ENCODE measurements at places on chromosomes 6 and 20. TPM values are rescaled to one million over a fixed set of nuclear protein-coding genes. Genes with fewer than 3 reads are reported as not detected.

DNA sequence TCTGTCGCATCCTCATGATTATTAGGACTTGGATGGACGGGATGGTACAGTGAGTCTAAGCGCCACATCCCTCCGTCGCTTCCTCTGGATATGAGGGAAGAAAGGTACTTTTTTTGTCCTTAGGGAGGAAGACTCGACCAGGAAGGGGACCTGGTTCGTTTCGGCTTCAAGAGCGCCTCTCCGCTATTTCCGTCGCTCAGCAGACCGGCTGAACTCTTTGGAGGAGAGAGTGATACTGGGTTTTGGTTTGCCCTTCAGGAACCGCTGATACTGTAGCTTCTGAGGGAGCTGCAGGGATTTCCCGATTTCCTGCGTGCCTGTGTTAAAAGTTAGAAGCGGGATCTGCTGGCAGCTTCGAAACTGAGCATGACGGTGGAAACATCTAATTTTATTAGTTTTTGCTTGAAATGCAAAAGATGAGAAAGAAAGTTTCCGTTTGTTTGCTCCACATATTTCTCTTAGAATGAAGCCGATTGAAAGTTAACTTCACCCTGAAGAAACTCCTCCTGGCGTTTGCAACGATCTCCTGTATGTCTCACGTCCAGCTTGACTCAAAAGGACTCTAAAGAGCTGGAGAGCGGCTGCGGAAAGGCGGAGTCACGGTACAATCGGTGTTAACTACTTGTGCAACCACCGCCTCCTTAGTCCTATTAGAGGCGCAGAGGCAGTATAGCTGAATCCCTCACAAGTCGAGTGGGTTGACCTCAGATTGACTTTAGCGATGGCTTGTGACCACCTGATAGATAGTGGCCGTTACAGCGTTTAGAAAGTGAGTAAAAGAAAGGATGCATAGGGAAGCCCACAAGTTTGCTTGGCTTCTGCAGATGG lies 129.4 kb downstream of the TRIM27 start:
- H3K4me1 ChIP-seq: no peaks in the 10 kb centered on the region
- DNase-seq: no peak
- no peaks in the 10 kb centered on the region for H3K36me3 ChIP-seq
- H3K27me3 ChIP-seq: peaks cover 8% of the 10 kb centered on the region

DNA sequence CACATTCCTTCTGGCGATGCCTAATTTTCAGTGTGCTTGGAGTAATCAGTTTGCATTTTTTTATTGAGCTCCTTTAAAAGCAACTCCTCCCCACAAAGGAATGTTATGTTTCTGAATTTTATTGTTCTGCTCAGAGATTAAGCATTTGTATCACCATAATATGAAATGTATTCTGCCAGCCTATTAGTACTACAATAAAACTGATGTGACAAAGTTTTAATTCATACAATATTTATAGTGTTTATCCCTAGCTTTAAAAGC lies 236.9 kb upstream of the ASCC3 start:
- no peaks in the 10 kb centered on the region for H3K27me3 ChIP-seq
- no peak overlapping the region for H3K4me3 ChIP-seq
- no peak overlapping the region for H3K27ac ChIP-seq

DNA sequence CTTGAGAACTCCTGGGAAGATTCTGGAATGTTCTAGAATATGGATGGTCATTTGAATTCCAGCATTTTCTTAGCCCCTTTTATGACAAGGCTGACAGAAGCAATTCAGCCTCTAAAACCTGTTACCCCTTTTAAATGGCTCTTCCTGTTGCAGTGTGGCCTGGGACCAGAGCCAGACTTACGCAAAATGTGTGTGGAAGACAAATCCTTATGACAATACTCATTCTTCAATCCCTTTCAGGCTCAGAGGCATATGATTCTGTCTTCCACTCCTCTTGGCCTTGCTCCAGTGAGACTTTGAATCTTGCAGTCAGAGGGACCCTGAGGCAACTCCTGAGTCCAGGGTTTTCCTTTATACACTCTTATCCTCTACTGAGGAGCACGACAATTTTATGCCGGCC lies 287.0 kb downstream of the CLIC5 start:
- H3K4me3 ChIP-seq: no peak overlapping the region
- DNase-seq: no peak
- H3K27me3 ChIP-seq: no peaks in the 10 kb centered on the region

GRCh38 chr6:107632381-107633136 lies 142.6 kb downstream of the SOBP start:
- H3K27me3 ChIP-seq: peaks cover 5% of the 10 kb centered on the region
- H3K36me3 ChIP-seq: no peaks in the 10 kb centered on the region
- no peak overlapping the region for H3K4me3 ChIP-seq
- no peak overlapping the region for H3K27ac ChIP-seq
- no peak for DNase-seq

DNA sequence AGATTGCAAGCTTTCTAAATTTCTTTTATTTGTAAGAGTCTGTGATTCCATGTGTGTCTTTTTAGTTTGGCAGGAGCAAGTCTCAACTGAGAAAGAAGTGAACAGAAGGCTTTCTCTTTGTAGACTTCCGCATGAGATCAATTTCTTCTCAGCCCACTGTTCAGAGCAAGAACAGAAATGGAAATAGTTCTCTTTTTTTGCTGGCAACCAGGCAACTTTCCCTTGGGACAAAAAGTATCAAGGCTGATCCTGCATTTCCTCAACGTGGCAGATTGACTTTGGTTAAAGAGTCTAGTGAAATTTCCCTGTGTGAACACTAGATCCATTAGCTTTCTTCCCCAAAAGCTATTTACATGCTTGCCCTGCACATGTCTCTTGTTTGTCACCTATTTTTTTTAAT lies 46.8 kb upstream of the JAG1 start:
- H3K36me3 ChIP-seq: no peaks in the 10 kb centered on the region
- no peaks in the 10 kb centered on the region for H3K27me3 ChIP-seq
- no peaks in the 10 kb centered on the region for H3K4me1 ChIP-seq

DNA sequence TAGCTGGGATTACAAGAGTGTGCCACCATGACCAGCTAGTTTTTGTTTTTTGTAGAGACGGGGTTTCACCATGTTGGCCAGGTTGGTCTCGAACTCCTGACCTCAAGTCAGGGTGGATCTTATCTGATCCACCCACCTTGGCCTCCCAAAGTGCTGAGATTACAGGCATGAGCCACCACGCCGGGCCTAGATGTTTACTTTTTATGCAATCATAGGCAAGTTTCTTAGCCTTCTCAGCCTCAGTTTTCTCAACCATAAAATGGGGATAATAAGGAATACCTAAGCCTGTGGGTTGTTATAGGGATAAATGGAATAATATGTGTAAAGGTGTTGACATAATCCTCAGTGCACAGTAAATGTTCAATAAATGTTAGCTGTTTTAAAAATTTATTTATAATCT lies 9.8 kb downstream of the SPATS1 start:
- H3K27ac ChIP-seq: no peak overlapping the region
- no peak for DNase-seq
- no peaks in the 10 kb centered on the region for H3K27me3 ChIP-seq
- no peak overlapping the region for H3K4me3 ChIP-seq
- H3K36me3 ChIP-seq: no peaks in the 10 kb centered on the region

DNA sequence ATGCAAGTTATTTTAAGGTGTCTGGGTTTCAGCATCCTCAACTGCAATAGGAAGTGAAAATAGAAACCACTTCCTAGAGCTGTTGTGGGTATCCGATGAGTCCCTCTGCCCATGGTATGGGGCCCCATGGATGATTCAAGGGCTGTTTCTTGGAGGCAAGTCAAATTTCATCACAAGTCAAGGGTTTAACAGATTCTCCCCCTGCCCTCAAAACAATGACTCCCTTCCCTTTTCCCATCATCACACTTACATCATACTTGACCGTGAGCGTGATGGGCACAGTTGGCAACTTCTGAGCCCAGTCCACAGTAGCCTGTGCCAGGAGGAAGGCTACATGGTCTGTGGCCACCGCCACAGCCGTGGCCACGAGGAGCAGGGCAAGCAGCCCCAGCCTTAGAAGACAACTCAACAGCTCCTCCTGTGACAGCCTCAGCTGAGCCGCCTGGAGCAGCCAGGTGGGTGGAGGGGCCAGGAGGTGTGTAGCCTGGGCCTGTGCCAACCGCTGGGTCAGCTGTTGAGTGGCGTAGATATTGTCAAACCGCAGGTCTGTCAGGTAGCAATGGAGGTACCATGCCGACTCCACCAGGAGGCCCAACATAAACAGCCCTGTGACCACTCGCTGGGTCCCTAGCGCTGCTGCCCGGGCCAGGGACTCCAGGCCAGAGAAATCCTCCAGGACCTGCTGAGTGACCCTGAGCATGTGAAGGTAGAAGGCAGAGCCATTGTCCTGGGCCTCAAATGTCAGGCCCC lies 5.2 kb downstream of the OCSTAMP start:
- DNase-seq: no peak
- no peak overlapping the region for H3K27ac ChIP-seq

GRCh38 chr6:160962835-160963623 lies 28.5 kb upstream of the MAP3K4 start:
- H3K36me3 ChIP-seq: no peaks in the 10 kb centered on the region
- H3K4me1 ChIP-seq: no peaks in the 10 kb centered on the region
- no peak overlapping the region for H3K27ac ChIP-seq
- no peaks in the 10 kb centered on the region for H3K27me3 ChIP-seq
- H3K4me3 ChIP-seq: no peak overlapping the region

GRCh38 chr6:121354764-121355163 lies 20.5 kb upstream of the TBC1D32 start:
- H3K4me3 ChIP-seq: no peak overlapping the region
- no peaks in the 10 kb centered on the region for H3K4me1 ChIP-seq
- H3K27ac ChIP-seq: no peak overlapping the region
- no peaks in the 10 kb centered on the region for H3K36me3 ChIP-seq
- DNase-seq: no peak
- H3K27me3 ChIP-seq: no peaks in the 10 kb centered on the region

DNA sequence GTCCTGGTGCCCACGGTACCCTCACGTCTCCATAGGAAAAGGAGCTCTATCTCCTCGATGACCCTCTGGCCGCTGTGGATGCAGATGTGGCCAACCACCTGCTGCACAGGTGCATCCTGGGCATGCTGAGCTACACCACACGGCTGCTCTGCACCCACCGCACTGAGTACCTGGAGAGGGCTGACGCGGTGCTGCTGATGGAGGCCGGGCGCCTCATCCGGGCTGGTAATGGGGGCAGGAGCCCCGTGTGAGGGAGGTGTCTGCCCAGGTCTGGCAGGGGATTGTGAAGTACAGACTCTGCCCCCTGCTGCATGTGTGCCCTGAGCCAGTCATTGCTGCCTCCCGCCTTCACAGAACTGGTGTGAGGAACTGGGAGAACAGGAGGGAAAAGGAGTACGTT lies 12.4 kb downstream of the DLK2 start:
- H3K36me3 ChIP-seq: peaks cover 4% of the 10 kb centered on the region
- no peak overlapping the region for H3K4me3 ChIP-seq
- H3K4me1 ChIP-seq: no peaks in the 10 kb centered on the region
- no peak overlapping the region for H3K27ac ChIP-seq

GRCh38 chr6:129513471-129513870 lies 196.5 kb downstream of the ARHGAP18 start:
- H3K27me3 ChIP-seq: no peaks in the 10 kb centered on the region
- H3K36me3 ChIP-seq: no peaks in the 10 kb centered on the region
- no peak overlapping the region for H3K27ac ChIP-seq
- H3K4me3 ChIP-seq: no peak overlapping the region

- peaks cover 6% of the 10 kb centered on the region for H3K27me3 ChIP-seq
- H3K4me3 ChIP-seq: no peak overlapping the region
- H3K27ac ChIP-seq: no peak overlapping the region
- H3K36me3 ChIP-seq: no peaks in the 10 kb centered on the region
Observed at GRCh38 chr20:64051561-64052325, 2.3 kb upstream of the SOX18 start.

DNA sequence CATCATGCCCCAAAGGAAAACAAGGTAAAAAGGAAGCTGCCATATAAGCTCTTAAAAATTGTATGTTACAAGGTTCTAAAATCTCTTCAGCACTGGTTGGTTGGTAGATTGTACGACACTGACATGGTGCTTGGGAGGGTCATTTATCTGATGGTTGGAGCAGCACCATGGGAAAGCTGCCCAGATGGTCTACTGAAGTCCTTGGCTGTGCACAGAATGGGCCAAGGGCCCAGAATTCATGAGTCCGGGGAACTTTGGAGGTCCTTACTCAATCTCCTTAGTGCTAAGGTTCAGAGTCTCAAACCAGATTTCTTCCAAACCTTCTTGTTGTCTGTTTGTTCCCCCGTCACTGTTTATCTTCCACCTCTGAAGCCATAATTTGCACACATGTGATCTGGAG lies 314.4 kb downstream of the ESR1 start:
- H3K4me1 ChIP-seq: no peaks in the 10 kb centered on the region
- no peak for DNase-seq

GRCh38 chr6:47733879-47734558 lies 35.6 kb downstream of the ADGRF4 start:
- H3K4me3 ChIP-seq: no peak overlapping the region
- H3K4me1 ChIP-seq: no peaks in the 10 kb centered on the region
- H3K27me3 ChIP-seq: peaks cover 4% of the 10 kb centered on the region
- no peaks in the 10 kb centered on the region for H3K36me3 ChIP-seq

DNA sequence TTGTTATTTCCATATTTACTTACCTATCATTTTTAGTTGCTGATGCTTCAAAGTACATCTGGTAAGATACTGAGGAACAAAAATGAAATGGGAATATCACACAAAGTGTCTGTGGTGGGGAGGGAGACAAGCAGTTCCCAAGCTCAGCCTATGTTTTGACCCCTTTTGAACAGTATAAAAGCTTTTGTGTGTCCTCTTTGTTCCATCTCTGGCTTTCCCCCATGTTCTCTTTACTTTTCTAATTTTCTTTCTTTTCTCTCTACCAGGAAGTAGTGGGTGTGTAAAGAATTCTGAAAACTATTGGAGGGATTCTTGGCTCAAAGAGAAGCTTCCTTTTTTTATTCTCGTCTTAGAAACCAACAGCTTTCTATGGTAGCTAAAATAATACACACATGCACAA lies 7.4 kb downstream of the TAAR2 start:
- no peak for DNase-seq
- H3K27ac ChIP-seq: no peak overlapping the region
- H3K4me3 ChIP-seq: no peak overlapping the region
- H3K4me1 ChIP-seq: peaks cover 8% of the 10 kb centered on the region

GRCh38 chr20:1891263-1892118 lies 3.7 kb upstream of the SIRPA start:
- peaks cover 4% of the 10 kb centered on the region for H3K27me3 ChIP-seq
- no peak for DNase-seq
- no peaks in the 10 kb centered on the region for H3K36me3 ChIP-seq
- no peaks in the 10 kb centered on the region for H3K4me1 ChIP-seq
- no peak overlapping the region for H3K27ac ChIP-seq

GRCh38 chr6:32815996-32816395 lies 806 bp downstream of the HLA-DOB start:
- no peaks in the 10 kb centered on the region for H3K27me3 ChIP-seq
- no peaks in the 10 kb centered on the region for H3K36me3 ChIP-seq
- H3K4me1 ChIP-seq: no peaks in the 10 kb centered on the region
- DNase-seq: no peak

- no peak overlapping the region for H3K4me3 ChIP-seq
- DNase-seq: no peak
- H3K4me1 ChIP-seq: no peaks in the 10 kb centered on the region
- H3K27ac ChIP-seq: no peak overlapping the region
- H3K27me3 ChIP-seq: no peaks in the 10 kb centered on the region
- no peaks in the 10 kb centered on the region for H3K36me3 ChIP-seq
Observed at GRCh38 chr6:116173928-116174327, 48.0 kb upstream of the COL10A1 start.

GRCh38 chr6:44642349-44642748 lies 254.8 kb downstream of the CDC5L start:
- DNase-seq: no peak
- no peak overlapping the region for H3K4me3 ChIP-seq
- H3K4me1 ChIP-seq: no peaks in the 10 kb centered on the region
- no peak overlapping the region for H3K27ac ChIP-seq
- H3K36me3 ChIP-seq: no peaks in the 10 kb centered on the region

The ZNF341 gene
- total RNA-seq: 4.5 TPM

The CTNNBL1 gene
- total RNA-seq: 49.1 TPM

The IPCEF1 gene
- total RNA-seq: 122 TPM

The DNMT3B gene
- 0.32 TPM for total RNA-seq

All from naive thymus-derived CD4-positive, alpha-beta T cell (primary cell).